ENCODE measurements at places on chromosomes 5 and 9.

- no peak for DNase-seq
Measured at GRCh38 chr5:94694671-94695070, 76.2 kb downstream of the SLF1 start.

DNA sequence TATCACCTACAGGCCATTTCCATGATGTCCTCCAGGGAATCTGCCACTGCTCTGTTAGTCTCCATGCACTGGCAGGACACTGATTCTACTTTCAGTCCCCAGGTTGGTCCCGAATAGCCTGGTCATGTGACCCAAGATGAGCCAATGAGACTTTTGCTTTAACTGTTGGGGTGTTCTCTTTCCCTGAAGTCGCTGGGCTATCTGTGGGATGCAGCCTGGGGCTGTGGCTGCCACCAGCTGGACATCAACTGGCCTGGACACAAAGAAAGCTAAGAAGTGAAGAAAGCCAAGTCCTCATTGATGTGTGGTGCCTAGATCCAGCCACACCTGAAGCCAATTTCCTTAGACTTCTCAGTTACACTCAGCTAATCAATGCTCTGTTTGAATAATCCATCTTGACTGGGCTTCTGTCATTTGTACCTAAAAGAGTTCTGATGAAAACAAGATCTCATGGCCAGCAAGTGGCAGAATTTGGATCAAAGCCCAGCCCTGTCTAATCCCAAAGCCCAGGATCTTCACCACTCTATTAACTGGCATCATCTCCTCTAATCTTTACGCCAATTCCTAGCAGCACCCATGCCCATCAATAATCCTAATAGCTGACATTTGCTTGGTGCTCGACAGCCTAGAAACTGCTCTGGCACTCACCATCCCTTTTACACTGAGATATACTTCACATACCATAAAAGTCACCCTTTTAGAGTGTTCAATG, 37.0 kb downstream of the SH3PXD2B start:
- DNase-seq = no peak

- DNase-seq = no peak
Measured at GRCh38 chr9:19173598-19174125, 46.4 kb upstream of the PLIN2 start.

DNA sequence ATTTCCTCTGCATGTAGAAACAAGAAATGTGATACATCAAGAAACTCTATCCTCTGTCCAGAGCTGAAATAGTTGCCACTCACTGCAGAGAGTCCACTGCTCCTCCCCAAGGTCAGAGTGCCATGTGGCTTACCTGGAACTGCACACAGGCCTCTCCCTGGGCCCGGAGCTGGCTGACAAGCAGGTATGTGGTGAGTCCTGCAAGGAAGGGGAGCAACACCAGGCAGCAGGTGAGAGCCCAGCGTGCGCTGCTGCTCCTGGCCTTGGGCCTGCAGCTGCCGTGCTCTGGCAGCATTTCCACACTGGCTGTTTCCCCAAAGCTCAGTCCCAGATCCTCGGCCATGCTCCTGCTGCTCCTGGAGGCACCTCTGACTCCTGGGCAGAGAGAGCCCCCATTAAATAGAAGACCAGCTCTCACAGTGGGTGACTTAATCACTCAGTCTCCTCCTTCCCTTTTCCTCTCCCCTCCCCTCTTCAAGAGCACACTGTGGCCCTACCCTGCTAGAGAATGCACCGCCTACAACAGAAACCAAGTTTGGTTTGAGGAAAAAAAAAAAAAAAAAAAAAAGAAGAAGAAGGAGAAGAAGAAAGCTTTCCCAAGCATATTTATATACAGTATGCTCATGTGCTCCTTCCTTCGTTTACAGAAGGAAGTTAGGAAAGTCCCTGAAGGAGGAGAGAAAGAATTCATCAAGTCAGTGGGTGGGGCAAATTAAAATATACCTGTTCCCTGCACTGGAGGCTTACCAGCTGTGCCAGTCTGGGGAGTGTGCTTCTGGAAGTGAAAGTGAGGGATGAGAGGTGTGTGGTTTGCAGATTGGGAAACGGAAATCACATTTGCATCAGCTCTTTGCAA, at the start of gene TNFSF15:
Gene TNFSF15, minus strand, starts transcription at position 370 of the 856 bp plus-strand sequence. Its CDS starts 27 bp downstream, at position 343.
- no peak for DNase-seq

- no peak for DNase-seq
Measured at GRCh38 chr5:36079200-36079781, 12.6 kb upstream of the UGT3A2 start.

GRCh38 chr9:100474924-100475276, 2.0 kb downstream of the TMEFF1 start:
- DNase-seq = no peak

GRCh38 chr5:147949711-147950573, 43.6 kb upstream of the C5orf46 start:
- no peak for DNase-seq

DNA sequence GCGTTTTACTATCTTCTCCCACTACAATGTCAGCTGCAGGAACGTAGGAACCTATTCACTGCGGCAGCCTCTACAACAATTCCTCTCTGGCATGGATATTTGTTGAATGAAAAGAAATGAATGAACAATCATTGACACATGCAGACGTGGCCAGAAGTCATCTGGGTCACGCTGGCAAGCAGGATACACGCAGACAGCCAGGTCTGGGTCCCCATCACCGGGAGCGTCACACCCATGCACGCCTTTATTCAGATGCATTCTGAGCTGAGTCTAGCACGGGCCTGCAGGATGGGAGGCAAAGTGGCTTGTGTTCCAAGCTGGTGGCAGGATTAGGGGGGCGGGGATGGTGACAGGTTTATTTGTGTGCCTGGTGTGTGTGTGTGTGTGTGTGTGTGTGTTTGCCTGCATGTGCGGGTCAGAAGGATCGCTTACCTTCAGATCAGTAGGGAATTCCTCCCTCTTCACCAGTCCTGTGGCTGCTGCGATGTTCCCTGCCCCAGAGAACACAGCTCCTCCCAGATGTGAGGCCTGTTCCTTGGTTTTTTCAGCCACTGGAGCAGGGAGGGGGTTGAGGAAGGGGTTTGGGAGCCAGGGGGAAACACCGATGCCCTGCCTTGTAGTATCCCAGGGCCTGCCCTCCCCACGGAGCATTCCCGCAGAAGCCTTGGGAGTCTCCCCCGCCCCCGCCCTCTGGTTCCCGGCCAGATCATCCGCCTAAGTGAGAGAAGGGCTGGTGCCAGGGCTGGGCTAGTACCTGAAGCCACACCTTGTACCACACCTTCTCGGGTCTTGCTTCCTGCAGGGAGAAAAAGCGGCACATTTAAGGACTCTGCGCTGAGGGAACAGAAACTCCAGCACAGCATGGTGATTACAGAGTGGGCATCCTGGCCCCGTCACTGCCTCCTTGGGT, 4.1 kb downstream of the SNCB start:
- no peak for DNase-seq

- no peak for DNase-seq
Measured at GRCh38 chr5:24904981-24905517, 260.3 kb upstream of the CDH10 start.

DNA sequence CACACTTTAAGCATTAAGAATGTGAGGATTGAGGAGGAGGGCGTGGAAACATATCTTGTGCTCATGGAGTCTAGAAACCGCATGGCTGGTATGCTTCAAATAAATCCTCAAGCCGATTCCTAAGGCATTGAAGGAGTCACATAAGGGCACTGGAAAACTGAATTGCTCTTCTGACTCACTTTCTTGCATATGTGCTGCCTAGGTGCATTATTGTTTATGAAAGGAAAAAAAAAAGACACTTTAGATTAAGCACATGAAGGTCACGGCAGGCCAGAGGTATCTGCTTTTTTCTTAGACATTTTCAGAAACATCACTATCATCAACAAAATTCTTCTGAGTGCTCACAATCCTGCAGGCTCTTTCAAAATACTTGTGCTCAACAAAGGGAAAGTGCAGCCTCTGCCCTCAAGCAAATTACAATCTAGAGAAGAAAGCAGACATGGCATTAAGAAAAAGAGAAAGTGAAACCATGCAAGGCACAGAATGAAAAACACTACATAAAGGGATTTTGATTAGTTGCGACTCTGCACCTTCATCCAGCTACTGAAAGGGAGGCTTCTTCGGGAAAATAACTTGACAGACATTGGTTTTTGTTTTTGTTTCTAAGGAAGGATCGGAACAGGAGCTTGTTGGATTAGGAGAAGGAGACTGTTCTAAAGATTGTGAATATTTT, 2117.6 kb downstream of the MAT2B start:
- no peak for DNase-seq

GRCh38 chr9:94919376-94920098, 193.0 kb downstream of the AOPEP start:
- no peak for DNase-seq

DNA sequence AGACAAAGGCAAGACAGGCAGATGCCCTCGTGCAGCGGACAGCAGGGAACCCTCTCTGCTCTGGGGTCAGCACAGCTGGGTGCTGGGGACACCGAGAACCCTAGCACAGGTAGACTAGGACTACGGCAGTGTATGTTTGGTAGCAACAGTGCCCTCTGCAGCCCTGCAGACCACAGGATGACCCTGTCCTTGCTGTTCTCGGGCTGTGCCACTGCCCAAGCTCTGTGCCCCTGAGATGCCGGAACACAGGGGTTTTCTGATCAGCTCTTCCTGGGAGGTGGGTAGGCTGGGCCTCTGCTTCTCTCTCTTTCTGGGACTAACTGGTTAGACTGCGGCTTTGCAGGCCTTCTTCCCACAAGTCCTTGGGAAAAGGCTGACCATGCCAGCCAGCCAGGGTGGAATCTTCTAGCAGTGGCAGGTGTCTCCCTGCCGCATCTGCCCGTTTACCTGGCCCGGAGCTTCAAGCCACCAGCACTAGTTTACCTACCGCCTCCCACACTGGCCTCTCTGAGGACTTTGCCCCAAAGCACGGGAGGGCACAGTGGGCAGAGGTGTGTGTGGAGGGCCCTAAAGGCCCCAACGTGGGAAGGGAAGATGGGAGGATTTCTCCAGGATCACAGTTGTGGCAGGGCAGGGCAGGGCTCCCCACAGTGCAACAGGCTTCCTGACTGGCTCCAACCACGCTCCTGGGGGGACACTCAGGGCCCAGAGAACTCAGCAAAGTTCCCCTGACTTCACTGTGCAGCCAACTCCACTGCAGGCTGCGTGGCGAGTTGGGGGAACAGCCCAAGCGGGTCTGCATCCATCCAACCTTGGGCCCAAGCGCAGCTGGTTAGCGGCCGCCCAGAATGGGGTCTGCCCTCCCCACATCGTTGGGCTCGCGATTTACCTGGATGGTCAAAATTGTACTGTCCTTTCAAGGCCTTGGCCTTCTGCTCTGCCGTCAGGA, 1.2 kb downstream of the UCK1 start:
- no peak for DNase-seq

DNA sequence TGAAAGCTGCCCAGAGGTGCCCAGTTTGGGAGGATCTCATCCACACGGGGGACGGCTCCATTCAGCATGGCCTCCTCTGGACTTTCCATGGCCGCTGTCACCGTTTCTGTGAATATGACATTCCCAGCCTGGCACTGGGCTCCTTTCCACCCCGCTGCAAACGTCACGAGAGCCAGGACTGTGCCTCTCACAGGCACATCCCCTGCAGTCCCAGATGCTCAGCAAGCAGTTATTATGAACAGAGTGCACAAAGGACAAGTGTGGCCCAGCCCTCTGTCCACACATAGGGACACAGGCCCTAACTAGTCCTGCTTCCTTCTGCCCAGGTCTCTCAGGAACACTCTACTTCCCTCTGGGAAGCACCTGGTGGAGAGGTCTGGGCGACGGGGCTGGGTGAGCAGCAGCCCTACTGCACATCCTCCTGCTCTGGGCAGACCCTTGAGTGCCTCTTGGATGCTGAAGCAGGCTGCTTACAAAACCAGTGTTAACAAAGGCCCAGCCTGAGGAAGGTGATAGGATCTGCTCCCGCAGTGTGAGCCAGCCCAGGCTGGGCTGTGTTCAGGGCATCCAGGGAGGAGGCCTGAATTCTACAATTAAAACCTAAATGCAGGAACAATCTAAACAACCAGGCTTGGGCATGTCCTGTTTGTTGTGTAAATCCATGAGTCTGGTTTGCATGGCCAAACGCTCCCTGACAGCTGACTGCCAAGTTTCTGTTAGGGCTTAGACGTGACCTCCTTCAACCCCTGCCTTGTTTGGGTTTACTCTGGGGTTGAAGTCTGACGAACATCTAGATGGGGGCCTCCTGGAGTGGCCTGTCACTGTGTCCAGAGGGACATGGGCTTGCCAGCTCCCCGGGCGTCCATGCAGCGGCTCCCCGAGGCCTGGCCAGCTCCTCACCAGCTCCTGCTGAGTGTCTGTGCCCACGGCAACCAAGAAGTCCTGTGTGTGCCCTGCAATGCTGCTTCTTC, 269.8 kb downstream of the GADD45G start:
- DNase-seq = no peak

DNA sequence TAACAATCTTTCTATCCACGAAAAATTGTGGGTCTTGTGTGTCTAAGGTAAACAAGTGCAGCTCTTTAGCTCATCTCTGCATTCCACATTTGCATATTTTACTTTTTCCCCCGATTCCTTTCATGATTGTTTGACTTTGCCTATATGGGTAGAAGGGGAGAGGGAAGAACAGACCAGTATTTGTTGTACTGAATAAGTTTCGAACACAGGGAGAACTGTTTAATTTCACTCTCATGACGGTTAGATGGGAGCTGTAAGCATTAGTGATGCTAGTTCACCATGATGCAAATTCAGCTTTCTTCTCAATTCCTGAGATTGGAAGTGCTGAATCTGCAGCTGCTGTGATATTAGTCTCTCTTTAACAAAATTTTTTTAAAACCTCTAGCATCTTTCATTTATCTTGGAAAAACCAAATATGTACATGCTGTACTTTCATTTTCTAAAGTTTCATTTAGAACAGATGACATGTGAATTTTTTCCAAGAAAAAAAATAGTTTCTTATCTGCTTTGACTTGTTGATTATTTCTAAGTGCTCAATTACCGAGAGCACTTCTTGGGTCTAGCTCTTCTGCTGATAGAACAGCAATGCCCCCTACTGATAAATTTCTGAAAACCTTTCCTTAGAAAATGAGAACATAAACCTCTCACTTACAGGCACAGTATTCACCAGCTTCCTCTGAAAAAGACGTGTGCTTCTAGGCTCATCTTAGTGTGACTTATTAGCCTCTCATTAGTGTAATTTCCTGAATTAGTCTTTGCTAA, 149.5 kb downstream of the BAAT start:
- no peak for DNase-seq

DNA sequence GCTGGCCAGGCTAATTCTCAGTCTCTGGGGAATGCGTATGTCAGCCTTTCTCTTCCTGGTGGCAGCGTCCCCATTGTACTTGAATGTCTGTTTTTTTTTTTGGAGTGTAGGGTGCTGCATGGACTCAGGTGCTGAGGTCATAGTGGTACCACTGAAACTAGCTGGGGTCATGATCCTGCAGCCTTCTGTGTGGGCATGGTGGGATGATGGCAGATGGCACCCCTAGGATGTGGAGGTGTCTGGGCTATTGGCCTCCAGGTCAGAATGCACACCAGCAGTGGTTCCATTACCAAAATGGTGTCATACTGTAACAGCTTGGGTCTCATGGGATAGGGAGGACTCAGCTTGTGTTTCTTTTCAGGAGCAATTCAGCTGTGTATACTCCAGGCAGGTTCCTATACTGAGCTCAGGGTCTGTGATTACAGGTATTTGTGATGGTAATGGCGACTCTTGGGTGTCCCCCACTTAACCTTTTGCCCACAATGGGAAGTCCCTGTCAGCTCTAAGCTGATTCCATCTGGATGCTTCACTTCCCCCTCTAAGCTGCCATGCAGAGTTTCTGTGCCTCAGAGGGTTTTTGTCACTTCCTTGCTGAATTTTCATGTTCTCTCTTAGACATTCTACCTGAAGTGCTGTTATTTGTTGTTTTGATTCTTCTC, 17.9 kb downstream of the HSD17B4 start:
- DNase-seq = no peak

Measured in activated CD4-positive, alpha-beta T cell treated with anti-CD3 and anti-CD28 coated beads for 4 hours (primary cell).